Stimulated activated CD4-positive, alpha-beta T cell treated with anti-CD3 and anti-CD28 coated beads, Interleukin-12 subunit alpha, Interleukin-12 subunit beta, amount 100 ng/mL, for 24 hours (primary cell): ENCODE measurements at places on chromosomes 3 and 15.

- DNase-seq: no peak
Observed at GRCh38 chr15:83014205-83014653, 2.8 kb upstream of the C15orf40 start.

DNA sequence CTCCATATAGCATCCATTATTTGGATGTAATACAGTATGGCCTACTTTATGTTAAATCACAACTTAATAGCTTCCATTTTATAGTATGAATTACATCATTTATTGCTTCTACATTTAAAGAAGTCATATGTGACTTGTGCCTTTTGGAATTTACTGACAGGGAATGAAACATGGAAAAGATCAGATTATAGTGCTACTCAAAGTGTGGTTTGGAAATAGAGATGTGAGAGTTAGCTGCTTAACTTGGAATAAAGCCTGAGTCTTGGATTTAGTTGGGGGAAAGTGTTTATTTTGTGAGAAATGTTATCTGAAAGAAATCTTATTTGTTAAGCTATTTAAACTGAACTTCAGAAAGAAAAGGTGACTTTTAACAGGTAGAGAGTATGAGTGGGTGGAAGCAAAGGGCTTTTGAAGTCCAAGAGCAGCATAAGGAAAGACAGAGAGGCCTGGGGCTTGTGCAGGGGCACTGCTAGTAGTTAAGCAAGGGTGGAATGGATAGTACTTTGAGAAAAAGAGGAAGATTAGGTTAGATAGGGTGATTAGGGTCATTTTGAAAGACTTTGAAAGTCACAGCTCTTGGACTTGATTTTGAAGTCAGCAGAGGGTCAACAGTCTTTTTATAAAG, 60.5 kb downstream of the SLMAP start:
- DNase-seq: no peak

DNA sequence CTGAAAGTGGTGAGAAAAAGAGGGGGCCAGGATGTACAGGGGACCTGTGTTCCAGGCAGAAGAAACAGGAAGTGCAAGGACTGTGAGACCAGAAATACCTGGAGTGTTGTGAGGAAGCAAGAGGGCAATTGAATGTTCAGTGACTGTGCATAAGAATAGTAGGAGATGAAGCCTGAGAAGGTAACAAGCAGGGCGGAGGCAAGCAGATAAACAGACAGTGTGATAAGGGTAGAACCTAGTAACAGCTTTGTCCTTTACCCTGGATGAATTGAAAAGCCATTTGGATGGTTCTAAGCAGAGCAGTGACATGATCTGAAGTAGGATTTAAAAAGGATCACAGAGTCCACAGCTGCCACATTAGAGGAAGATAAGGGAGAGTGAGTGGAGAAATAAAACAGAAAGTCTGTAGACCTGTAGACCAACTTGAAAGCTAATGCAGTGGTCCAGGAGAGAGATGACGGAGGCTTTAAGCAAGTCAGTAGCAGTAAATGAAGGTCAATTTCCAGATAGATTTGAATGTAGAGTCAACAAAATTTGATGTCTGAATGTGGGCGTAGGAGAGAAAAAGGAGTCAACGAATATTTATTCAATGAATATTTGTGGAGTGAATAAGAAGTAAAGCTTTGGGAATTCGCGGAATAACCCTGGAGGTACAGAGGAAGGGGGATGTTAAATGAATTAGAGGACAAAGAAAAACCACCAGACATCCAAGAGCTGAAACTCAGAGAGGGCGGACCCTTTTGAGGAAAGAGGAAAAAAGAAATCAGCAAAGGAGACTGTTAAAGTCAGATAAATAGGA, 4.2 kb upstream of the PLOD2 start:
- no peak for DNase-seq

DNA sequence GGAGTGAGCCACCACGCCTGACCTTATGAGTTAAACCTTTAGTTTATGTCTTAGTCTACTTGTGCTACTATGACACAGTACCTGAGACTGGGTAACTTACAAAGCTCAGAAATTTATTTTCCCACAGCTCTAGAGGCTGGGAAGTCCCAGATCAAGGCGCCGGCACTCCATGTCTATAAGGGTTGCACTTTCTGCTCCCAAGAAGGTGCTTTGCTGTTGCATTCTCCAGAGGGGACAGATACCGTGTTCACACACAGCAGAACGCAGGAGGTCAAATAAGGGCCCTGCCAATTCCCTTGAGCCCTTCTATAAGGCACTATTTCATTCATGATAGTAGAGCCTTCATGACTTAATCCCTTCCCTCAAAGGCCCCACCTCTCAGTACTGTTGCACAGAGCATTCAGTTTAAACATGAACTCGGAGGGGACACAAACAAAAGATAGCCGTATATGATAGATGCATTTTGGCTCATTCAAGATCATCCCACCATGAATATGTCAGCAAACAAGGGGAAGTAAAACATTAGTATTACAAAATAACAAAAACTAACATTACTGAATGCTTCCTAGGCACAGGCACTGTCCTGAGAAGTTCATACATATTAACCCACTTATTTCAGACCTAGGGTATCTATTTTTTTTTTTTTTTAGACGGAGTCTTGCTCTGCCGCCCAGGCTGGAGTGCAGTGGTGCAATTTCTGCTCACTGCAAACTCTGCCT, 26.5 kb downstream of the PLA1A start:
- DNase-seq: no peak

DNA sequence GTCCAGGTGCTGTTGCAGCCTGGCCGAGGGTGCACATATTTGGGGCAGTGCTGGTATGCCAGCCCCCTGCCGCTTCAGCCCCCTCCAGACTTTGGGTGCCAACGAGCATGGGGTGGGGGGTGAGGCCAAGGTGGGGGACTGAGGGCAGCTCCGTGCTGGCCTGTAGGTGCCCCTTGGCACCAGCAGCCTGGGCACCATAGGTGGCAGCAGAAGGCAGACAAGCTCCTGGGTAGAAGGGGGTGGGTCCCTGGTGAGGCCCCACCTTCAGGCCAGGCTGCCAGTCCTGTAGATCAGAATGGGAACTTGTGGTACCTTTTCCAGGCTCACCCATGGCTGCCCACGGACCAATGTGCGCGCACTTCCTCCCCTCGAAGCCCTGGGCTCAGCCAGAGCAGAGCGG, 16.1 kb upstream of the PLA2G4E start:
- DNase-seq: no peak

GRCh38 chr3:39407259-39407629, 724 bp downstream of the RPSA start:
- no peak for DNase-seq

DNA sequence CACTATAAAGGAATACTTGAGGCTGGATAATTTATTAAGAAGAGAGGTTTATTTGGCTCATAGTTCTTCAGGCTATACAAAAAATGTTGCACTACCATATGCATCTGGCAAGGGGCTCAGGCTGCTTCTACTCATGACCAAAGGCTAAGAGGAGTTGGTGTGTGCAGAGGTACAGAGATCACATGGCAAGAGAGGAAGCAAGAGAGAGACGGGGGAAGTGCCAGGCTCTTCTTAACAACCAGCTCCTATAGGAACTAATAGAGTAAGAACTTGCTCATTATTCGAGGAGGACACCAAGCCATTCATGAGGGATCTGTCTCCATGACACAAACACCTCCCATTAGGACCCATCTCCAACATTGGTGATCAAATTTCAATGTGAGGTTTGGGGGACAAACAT, 6.0 kb upstream of the FNDC3B start:
- no peak for DNase-seq

GRCh38 chr3:46705751-46706552, 4.8 kb downstream of the TMIE start:
- no peak for DNase-seq
